Daoy (cell line): ENCODE measurements at places on chromosomes 2 and 18. TPM values are rescaled to one million over a fixed set of nuclear protein-coding genes. Genes with fewer than 3 reads are reported as not detected.

RPRD1A gene
- total RNA-seq, result 47.9 and 60.4 TPM in 2 replicates

- DNase-seq, result no peak
Observed at GRCh38 chr18:78966793-78967106, 12.9 kb upstream of the SALL3 start.

PROC gene
- not detected in 2 replicates for total RNA-seq

GRCh38 chr2:202064171-202064880 is 8.7 kb upstream of the KIAA2012 start:
- DNase-seq, result peak; percentile 79

DNA sequence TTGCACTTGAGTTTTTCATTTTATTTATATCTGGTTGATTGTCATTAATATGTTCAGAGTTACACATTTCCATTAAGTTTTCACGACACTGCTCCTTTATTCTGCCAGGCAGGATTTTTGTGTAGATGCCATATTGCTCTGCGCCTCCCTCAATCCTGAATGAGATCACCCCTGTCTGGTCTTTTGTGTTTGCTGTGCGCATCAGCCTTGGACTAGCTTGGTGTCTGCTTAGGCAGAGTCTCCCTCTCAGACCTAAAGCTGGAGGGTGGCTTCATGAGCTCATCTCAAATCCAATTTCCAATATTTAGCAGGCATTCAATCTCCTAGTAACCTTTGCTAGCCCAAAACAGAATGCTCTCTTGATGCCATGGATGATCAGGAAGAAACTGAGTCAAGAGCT is 137.4 kb downstream of the SMAD7 start:
- no peak for DNase-seq
